Stimulated activated CD4-positive, alpha-beta T cell treated with anti-CD3 and anti-CD28 coated beads, Interleukin-1b, Interleukin-23, amount 100 ng/mL, for 1 hour (primary cell): ENCODE measurements at places on chromosomes 6 and 20.

DNA sequence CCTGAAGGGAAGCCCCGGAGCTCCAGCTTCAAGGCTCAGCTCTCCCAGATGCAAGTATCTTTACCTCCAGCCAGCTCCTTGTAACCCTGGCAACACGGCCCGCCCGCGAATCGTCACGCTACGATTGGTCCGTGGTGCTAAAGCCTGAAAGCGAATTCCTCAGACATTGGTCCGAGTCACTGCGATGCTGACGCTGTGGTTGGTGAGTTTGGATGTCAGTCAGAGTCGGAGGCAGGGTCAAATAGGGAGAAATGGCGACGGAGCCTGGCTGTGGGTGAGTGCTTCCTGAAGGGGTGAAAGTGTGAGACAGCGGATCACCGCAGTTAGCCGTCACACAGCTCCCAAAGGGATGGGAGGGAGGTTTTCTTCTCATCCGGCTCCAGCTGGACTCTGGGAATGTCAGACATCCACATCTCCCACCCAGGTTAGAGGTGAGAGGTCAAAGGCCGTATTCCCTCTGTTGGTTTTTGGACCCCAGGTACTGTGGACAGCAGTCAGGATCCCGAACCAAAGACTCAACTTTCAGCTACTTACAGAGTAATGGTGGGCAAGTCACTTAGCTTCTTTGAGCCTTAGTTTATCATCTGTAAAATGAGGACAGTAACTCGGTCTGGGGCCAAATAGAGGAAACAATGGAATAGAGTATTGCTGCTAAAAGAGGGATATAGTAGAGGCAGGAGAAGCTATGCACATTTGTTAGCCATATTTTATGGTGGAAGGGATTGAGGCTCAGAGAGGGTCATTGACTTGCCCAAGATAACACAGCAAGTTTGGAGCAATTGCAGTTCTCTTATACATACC is at the start of gene ZSWIM1:
Gene ZSWIM1, plus strand, starts transcription at position 240 of the 801 bp plus-strand sequence. CDS start 1,366 bp downstream, outside the sequence.
- peak; percentile 97 for DNase-seq

GRCh38 chr20:45341579-45341938 is 6.7 kb downstream of the SDC4 start:
- DNase-seq, result no peak

- no peak for DNase-seq
Observed at GRCh38 chr6:124073021-124073420, 269.4 kb downstream of the NKAIN2 start.

DNA sequence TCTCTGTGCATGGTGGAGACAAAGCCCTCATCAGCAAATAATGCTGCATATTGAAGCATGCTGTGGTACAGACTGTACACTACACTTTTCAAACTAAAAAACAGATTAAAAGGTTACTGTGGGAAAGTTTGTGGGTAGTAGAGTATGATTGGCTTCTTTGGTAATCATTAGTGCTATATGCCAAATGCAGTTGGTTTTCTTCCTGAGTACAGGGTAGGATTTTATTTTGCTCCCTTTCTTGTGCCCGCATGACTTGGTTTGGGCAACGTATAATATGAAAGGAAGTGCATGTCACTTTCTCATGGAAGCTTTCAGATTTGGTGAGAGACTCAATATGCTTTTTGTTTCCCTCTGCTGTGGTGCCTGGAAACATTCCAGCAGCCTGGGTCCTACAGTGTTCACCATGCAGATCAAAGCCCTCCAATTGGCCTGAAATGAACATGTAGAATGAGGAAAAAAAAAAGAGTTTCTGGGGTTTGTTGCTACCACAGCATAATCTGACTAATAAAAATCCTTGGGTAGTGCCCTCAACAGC is 270.7 kb upstream of the ADGRB3 start:
- DNase-seq, result no peak

- no peak for DNase-seq
Observed at GRCh38 chr6:38078671-38079070, 259.1 kb downstream of the ZFAND3 start.

DNA sequence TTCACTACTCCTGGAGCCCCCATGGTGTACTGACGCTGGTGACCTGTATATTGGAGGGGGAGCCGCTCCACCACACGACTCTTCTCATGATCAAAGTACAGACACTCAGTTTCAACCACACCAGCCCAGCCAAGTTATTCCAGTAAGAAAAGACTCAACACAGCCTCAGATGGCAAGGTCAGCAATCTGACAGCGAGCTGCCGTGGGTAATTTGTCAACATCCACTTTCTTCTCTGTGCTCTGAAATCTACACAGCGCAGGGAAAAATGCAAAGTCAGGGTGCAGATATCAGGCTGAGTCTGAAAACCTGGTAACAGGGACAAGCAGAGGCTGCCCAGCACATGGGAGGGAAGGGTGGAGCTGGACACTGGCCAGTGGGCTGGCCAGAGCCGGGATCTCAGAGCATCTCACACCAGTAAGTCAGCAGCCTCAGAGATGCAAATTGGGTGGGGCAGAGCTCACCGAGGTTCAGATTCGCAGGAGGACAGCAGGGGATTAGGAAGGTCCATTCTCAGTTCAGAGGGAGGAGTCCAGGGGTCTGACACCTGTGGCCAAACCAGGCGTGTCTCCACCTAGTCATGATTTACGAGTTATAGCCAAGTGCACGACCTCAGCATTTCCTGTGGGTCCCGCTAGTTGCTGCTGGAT is 44.5 kb upstream of the RPS6KA2 start:
- DNase-seq, result no peak

DNA sequence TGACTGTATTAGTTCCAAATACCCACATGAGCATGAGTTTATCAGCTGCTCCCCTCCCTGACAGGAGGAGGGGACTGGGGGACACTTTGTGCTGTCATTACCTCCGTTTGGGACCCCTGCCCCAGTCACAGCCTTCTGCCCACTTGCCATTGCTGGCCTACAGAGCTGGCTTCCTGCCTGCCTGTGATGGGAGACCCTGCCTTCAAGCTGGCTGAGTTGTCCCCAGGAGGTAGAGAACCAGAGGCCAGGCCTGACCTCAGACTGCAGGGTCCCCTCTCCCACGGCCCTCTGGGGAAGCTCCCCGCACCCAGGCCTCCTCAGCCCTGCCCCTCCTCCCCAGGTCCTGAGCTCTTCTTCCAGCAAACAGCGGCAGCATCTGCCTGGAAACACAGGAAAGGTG is 105.5 kb downstream of the JPH2 start:
- no peak for DNase-seq

DNA sequence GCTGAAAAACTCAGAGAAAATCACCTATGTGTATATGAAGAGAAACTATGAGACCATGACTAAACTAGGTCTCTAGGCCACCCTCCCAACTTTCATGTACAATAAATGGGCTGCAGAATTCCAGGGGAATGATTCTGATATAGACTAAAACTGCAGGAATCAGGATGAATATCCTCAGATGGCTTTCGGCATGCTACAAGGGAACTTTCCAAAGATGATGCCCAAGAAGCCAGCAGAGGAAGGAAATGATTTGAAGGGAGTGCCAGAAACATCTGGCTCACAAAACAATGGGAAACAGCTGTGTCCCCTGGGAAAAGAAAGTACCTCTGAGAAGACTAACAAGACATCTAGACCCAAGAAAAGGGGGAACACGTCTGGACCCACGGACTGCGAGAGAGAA is 41.1 kb downstream of the PLN start:
- DNase-seq, result no peak

- DNase-seq, result no peak
Observed at GRCh38 chr6:165605182-165605875, 57.7 kb downstream of the PDE10A start.

DNA sequence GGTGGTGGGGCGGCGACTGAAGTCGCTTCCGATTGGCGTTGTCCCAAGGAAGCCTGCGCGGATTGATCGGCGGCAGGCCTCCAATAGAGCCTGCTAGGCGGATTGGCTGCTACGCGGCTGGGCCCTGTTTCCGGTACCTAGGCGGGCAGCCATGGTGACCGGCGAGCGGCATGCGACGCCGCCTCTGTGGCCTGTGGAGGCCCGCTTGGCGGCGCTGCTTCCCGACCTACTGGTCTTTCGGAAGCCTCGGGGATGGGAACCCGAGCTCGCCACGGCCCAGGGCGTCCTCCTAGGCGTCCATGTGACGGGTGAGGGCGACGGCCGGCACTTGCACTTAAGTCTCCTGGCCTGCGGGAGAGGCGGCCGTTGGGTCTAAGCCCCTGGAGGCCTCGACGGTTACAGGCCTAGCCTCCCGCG is 28.1 kb downstream of the NFYA start:
- DNase-seq, result no peak

DNA sequence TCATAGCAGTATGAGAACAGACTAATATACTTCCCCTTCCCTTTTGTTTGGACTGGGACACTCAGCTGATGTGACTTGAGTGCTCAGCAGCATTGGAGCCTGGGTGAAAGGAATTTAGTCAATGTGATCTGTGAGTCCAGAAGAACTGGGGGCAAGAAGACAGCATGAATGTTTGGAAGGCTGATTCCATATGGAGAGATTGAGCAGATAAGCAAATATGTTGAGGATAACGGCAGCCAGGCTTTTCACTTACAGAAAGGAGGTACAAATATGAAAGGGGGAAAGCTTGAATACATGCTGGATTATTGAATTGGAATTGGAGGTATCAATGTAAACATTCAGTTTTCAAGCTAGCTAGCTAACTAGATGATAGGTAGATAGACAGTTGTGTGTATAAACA is 37.8 kb upstream of the SMAP1 start:
- no peak for DNase-seq
